ENCODE measurements at places on chromosomes 1 and 21.
A peak's percentile ranks its signal among the peaks of the same experiment; 100 is the strongest.

DNA sequence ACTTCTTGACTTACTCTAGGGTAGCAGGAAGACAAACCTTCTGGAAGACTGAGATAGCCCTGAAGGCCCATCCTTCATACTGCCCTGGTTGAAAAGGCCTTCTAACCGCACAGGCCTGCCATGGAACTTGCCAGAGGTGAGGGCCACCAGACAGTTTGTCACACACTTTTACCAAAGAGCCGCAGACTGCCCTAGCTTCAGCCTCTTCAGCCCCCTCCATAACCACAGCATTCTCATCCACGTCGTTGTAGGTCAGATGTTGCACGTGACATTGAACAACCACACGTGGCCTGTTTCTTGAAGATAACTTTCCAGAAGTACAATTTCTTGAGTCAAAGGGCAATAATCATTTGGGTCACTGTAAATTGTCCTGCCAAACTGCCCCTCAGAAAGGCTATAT, 18.9 kb downstream of the ZNF362 start:
- no peak for DNase-seq

DNA sequence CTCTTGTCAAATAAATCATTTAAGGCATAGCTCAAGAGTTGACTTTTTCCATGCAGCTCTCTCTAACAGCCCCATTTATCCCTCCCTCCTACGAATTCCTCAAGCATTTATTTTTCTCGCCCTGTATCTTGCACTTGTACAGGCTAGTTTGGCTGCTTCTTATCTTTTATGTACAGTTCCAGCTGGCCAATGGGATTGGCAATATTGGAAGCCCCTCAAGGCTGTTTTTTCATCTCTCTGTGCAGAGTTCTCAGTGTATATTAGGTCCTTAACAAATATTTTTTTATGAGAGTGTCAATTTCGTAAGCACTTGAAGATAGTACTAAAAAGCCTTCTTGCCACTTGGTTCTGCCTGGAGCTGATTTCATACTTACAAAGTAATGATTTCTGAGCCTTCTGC, 356.0 kb downstream of the ST6GALNAC3 start:
- DNase-seq, result no peak

GRCh38 chr21:39390212-39390765, 41.4 kb upstream of the HMGN1 start:
- no peak for DNase-seq

GRCh38 chr1:88009916-88010315, 674.2 kb upstream of the PKN2 start:
- DNase-seq, result no peak

DNA sequence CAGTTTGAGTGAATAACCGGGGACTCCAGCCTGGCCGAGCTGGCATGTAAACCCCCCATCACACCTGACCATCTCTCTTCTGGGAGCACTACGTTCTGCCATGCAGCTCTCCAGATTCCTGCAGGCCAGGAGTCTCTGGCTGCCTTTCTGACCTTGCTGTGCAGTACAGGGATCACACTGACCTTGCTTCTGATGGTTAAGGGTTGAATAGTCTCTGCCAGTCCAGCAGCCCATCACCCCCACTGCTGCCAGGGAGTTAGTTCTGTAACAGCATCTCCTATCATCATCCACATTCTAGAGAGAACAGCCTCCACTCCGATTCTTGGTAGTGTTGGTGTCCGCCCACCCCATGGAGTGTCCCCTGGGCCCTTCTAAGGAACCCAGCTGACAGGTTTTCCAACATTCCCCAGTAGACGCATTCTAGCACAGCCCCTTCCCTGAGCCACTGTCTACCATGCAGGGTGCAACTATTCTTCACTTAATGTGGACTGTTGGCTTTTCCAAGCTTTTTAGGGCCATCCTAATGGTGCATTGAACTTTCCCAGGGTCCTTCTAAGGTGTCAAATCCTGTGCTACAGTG, 109.8 kb downstream of the RIPK4 start:
- no peak for DNase-seq

GRCh38 chr1:174743654-174744561, 255.8 kb upstream of the CACYBP start:
- no peak for DNase-seq

DNA sequence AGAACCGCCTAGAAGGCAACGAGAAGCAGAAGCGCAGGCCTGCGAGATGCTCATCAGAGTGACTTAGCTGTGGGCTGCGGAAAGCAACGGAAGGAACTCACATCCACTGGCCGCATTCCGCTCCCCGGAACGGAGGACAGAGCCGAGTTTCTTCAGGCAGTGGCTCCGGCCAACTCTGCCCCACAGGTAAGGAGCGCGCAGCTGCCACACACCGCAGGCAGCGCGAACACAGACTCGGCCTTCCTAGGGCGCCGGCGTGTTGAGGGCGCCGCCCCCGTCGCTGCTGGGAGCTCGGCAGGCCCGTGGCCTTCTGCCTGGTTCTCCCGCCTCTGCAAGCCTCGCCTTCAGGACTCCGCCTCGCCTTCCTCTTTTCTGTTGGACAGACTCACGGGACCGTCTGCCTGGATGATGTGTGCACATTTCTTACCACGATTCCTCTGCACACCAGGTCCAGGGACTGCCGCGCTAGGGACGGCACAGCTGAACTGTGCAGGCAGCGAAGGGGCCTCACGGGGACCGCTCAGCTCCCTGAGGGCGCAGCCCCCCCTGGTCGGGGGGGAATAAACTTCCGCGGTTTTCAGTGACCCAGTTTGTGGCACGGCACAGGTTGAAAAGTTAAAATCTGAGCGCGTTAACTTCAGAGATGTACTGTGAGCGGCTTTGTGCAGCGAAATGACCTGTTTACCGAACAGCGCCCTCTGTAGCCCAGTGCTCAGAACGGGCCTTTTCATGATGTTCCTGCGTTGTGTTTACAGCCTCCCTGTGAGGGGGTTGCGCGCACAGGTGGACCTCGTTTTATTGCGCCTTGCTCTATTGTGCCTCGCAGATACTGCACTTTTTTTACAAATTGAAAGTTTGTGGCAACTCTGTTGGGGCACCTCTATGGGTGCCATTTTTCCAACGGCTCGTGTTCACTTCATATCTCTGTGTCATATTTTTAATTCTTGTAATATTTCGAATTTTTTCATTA, 15.8 kb downstream of the TCP10L start:
- DNase-seq, result peak; percentile 86

- DNase-seq, result no peak
Observed at GRCh38 chr1:216095400-216095799, 327.8 kb downstream of the USH2A start.

- DNase-seq, result no peak
Observed at GRCh38 chr1:218298398-218298797, 13.3 kb downstream of the RRP15 start.

DNA sequence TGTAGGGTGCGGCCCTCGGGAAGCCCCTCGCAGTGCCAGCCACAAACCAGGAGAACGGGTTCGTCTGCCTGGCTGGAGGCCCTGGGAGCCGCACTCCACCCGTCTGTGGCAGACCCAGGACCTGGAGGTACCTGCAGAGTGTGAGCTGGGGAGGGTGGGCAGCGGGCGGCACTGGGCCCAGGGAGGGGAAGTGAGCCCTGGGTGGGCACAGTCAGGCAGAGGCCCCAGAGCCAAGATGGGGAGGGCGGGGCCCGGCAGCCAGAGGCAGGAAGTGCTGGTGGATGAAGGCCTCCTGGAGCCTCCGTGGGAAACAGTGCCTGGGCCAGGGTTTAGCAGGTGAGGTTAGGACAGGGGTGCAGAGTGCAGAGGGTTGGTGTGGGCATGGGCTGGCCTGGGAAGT, 4.0 kb upstream of the PEX10 start:
- peak; percentile 39 for DNase-seq

DNA sequence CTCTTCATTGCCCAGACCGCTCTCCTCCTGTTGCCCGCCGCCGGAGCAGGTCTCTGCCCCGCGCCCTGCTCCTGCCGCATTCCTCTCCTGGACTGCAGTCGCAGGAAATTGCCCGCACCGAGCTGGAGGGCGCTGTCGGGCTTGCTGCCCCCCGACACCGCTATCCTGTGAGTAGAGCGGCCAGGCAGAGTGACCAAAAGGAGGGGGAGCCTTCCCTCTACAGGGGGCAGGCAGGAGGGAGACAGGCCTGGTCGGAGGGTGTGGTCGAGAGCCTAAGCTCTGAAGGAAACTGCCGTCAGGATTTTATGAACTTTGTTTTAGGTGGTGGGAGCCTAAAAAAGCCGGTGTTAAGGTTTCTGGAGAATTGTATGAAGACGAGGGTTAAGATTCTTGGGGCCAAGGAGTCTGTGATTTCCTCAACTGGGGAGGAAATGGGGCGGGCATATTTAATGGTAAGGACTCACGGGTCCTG, 517 bp downstream of the LRIG2 start:
- DNase-seq, result no peak

GRCh38 chr1:24235921-24236788, 49.1 kb upstream of the IFNLR1 start:
- DNase-seq, result peak; percentile 78

DNA sequence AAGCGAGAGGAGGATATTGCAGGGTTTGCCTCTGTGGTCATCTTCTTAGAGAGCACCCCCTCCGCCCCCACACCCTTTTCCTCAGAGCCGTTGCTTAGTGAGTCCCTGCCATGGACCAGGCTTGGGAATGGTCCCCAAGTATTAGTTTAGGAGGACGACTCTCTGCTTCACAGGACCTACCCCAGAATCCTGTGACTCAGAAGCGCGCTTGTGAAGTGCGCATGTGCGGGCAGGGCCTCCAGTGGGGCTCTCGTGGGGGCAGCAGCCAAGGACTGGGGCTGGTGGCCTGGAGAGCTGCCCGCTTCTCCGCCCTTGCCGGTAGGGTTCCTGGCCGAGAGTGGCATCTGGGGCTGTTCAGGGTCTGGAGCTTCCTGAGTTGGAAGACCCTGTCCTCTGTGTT, 37.3 kb upstream of the HMGN1 start:
- DNase-seq, result peak; percentile 19

DNA sequence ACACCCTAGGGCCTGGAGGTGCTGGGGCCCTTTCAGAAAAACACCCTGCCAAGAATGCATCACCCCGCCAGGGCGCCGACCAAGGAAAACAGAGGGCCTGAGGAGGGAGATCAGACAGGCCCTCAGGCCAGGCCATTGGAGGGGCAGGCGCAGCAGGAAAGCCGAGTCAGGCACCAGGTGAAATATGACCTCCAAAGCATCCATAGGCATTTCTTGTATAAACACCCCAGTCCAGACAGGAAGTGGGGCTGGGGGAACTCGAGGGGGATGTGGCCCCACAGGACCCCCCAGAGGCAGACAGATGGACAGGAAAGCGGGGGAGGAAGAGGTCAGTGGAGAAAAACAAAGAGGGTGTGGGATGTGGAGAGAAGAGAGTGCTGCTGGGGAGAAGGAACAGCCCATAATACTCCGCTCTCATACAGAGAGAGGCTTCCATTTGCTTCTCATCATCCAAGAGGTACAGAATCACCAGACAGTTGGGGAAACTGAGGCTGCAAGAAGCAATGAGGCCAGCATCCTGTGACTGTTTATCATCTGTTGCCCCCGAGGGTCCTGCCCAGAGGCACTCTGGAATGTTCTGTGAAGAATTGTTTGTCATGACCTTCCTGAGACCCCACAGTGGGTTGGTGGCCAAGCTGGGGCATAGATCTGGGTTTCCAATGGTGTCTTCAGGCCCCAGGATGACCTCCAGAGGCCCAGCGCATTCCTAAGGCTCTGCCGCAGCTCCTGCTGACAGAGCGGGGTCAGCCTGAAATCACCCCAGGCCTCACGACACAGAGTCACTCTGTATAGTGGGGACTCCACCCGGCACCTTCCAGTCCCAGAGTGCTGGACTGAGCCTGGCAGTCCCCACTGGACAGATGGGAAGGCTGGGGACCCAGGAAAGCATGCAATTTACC, 18.0 kb downstream of the TRIM62 start:
- DNase-seq, result no peak

GRCh38 chr1:172939475-172939874, 111.3 kb downstream of the TNFSF18 start:
- DNase-seq, result no peak

GRCh38 chr21:43362915-43363314, 64.0 kb downstream of the SIK1 start:
- peak; percentile 32 for DNase-seq

DNA sequence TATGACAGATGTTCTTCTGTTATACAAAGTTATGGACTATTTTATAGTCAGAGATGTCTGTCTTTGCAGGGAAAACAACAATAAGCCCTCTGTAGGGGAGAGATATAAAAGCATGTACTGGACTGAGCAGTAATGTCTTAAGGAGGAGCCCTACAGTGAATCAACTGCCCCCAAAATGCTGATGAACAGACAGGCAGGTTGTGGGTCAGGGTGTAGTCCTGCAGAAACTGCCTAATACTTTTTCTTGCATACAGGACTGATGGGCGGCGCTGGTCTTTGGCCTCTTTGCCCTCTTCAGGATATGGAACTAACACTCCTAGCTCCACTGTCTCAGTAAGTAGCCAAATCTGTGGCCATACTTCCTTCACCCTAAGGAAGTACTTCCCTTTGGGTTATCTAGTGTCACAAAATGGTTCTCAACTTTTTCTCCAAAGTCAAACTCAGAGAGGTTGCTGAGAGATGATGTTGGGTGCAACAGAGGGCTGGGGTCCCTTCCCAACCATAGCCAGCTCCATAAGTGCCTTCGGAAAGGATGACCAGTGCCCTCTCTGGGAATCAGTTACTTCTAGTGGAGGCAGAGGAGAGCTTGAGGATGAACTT, 129.8 kb downstream of the PIK3R3 start:
- no peak for DNase-seq

DNA sequence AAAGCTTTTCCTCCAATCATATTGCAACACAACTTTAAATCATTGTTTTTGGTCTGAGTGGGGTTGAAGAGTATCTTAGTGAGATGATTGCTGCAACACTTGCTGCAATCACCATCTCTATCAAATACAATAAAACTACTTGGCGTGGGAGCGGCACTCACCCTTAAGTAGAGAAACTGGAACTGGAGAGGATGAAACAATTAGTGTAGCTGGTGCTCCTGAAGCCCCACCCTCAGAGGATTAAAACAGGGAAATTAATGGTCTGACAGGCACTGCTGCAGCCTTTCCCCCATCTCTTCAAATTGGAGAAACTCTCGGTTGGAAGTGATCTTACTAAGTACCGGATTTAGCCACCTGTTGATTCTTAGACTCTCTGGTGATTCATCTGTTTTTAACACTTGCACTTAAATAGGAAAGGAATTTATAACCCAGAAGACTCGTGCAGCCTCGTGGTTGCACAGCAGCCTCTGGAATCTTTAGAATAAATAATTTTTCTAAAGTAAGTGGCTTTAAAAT, 80.5 kb upstream of the KIF26B start:
- DNase-seq, result no peak

- DNase-seq, result no peak
Observed at GRCh38 chr1:50415235-50416149, 7.8 kb downstream of the DMRTA2 start.

Data from activated CD4-positive, alpha-beta T cell treated with anti-CD3 and anti-CD28 coated beads for 48 hours (primary cell).